ENCODE measurements at places on chromosomes 11 and 22.

DNA sequence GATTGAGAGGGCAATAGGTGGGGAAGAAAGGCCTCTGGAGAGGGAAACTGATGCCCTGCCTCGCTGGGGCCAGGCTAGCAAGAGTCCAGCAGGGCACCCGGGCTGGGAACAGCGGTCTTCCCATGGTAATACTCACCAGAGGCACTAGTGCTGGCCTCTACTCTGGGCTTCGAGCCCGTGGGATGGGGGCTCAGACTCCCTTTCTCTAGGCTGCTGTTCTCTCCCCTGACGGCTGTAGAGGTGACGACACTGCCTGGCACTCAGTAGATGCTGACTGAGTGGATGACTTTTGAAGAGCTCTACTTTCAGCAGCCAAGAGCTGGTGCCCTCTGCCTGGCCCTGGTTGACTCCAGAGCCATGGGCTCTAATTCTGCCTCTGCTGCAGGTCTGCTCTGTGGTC is 818 bp upstream of the C1QTNF4 start:
- DNase-seq, result no peak

- no peak for DNase-seq
These were observed 1.8 kb upstream of the OR5B21 start for GRCh38 chr11:58509748-58510147.

- no peak for DNase-seq
These were observed 728 bp downstream of the RPL3 start for GRCh38 chr22:39318507-39319283.

- DNase-seq, result no peak
These were observed at the start of gene FXYD2 for GRCh38 chr11:117824571-117825537. Gene FXYD2 (minus strand): TSS chr11:117824744. CDS start chr11:117824678, 66 bp downstream.

DNA sequence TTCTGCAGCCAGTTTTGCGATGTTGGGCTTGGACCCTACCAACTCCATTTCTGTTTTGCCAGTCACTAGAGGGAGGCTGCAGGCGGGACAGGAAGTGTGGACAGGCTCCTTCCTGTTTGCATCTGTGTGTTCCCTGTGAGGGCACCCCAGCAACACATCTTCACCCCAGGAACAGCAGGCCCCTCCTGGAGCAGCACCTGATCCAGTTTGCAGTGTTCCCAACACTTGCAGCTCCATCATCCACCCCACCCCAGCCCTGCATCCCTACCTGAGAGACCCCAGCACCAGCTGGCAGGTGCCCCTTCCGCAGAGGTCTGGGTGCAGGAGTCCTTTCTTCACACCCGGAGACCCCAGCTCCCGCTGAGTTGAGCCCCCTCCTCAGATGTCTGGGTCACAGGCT is 7.4 kb upstream of the VSIG10L2 start:
- no peak for DNase-seq

GRCh38 chr11:119377112-119377901 is 4.2 kb downstream of the USP2 start:
- no peak for DNase-seq

GRCh38 chr11:61294717-61295595 is at the start of gene VWCE:
Gene VWCE (minus strand): TSS chr11:61295316. CDS start chr11:61295037, 279 bp downstream.
- peak; percentile 68 for DNase-seq

DNA sequence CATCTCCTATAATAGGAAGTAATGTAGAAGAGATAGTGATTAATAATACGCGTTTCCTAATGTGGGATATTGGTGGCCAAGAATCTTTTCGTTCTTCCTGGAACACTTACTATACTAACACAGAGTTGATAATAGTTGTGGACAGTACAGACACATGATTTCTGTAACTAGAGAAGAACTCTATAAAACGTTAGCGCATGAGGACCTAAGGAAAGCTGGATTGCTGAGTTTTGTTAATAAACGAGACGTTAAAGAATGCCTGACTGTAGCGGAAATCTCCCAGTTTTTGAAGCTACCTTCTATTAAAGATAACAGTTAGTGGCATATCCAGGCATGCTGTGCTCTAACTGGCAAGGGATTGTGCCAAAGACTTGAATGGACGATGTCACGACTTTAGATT is 83.3 kb downstream of the GGT1 start:
- DNase-seq, result no peak

GRCh38 chr11:3175194-3175593 is 10.1 kb upstream of the OSBPL5 start:
- no peak for DNase-seq

GRCh38 chr11:131033151-131033651 is 116.9 kb upstream of the SNX19 start:
- DNase-seq, result no peak

GRCh38 chr11:45185228-45185729 is 38.8 kb downstream of the PRDM11 start:
- no peak for DNase-seq

- no peak for DNase-seq
These were observed 1123.4 kb upstream of the RAG2 start for GRCh38 chr11:37721485-37721884.

- peak; percentile 21 for DNase-seq
These were observed 921 bp downstream of the TESMIN start for GRCh38 chr11:68750195-68751003.

DNA sequence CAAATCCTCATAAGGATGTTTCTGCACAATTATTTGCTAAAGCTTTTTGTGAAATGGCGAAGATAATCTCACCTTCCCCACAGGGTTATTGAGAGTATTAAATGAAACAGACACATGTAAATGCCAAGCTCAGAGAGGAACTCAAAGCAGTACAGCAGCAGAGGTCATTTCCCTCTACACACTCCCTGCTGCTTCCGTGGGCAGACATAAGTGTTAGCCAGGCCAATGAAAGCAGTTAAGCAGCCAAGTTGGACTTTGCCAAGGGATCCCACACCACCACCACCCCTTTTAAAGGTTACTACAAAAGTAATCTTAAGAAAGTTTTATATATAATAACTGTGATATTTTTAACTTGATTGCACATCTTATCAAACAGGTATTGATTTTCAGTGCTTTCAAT is 4.0 kb upstream of the FAM111A start:
- no peak for DNase-seq

DNA sequence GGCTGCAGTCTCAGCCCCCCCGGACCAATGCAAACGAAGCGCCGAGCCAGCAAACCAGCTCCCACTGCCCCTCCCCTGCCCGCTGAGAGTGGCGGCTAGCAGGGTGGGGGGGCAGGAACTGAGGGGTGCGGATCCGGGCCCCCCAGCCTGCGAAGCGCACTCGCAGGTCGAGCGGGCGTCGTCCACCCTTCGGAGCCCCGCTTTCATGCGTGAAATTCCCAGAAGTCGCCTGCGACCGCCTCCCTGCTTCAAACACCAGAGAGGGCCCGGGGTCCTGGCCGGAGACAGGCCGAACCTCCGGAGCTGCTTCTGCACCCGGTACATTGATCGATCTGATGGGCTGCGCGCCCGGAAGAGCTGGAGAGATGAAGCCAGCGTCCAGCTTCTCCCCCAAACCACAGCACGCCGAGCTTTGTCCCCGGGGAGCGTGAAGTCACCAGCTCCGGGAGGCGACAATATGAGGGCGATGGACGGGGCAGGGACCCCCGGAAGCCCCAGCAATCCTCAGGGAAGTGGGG is 646 bp upstream of the PATZ1 start:
- peak; percentile 44 for DNase-seq

GRCh38 chr11:78030429-78031325 is 7.6 kb upstream of the KCTD14 start:
- DNase-seq, result no peak

DNA sequence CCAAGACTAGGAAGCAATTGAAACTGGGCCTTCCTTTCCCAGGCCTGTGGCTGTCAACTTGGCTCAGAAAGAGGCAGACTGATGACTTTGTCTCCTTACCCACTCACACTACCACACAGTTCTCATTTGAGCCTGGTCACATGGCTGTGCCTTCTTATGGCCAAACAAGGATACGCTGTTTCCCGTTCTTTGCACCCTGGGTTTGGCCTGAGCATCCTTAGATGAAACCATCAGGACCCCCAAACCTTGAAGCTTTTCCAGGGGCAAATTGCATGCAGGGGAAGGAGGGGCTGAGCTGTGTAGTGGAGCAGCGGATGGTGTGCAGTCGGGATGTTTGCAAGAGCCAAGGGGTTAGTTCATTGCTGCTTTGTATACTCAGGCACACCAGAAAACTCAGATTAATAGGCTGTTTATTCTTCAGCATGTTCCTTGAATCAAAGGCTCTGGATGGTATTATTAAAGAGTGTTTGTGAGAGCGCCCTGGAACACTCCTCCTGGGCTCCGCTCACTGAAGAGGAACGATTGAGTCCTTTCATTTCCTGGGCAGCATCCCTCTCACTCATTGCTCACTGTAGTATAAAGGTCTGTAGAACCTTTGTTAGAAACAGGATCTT is 69.8 kb downstream of the ARFGAP2 start:
- DNase-seq, result no peak

DNA sequence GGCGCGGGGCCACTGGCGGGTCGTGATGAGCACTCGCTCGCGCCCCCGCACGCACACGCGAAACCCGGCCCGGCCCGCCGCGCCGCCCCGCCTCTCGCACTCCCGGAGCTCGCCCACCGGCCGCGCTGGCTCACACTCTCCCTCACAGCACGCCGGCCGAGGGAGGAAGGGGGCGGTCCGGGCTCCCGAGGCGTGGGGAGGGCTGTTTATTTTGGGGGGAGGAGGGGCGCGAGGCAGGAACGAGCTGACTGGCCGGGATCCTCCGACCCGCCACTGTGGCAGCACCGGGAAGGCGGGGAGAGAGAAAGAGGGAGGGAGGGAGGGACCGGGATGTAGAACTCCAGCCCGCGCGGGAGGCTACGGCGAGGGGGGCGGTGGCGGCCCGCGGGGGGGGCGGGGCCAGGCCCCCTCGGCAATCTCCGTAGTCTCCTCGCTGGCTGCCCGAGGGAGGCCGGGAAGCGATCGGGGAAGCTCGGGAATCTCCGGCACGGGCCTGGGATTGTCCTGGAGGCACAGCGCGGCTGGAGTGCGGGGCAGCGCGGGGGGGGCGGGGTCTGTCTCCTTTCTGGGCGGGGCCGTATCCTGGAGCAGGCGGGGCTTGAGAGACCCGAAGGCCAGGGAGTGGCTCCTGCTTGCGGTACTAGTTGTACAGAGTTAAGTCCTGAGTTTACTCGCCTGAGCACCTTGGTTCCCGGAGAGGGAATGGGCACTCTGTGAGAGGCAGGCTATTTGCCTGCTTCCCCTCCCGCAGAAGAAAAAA is at the start of gene RBFOX2:
Gene RBFOX2 (minus strand): TSS at position 179 of the 760 bp plus-strand sequence. CDS start 399 bp downstream, outside the sequence.
- DNase-seq, result peak; percentile 39

- peak; percentile 58 for DNase-seq
These were observed 40.5 kb upstream of the RIC3 start for GRCh38 chr11:8209208-8209807.

GRCh38 chr22:38201711-38202436 is at the start of gene MAFF:
Gene MAFF (plus strand): TSS chr22:38201994. CDS start chr22:38213854, 11,860 bp downstream.
- peak; percentile 72 for DNase-seq

- no peak for DNase-seq
These were observed 54.5 kb upstream of the FBXO3 start for GRCh38 chr11:33828604-33829429.

DNA sequence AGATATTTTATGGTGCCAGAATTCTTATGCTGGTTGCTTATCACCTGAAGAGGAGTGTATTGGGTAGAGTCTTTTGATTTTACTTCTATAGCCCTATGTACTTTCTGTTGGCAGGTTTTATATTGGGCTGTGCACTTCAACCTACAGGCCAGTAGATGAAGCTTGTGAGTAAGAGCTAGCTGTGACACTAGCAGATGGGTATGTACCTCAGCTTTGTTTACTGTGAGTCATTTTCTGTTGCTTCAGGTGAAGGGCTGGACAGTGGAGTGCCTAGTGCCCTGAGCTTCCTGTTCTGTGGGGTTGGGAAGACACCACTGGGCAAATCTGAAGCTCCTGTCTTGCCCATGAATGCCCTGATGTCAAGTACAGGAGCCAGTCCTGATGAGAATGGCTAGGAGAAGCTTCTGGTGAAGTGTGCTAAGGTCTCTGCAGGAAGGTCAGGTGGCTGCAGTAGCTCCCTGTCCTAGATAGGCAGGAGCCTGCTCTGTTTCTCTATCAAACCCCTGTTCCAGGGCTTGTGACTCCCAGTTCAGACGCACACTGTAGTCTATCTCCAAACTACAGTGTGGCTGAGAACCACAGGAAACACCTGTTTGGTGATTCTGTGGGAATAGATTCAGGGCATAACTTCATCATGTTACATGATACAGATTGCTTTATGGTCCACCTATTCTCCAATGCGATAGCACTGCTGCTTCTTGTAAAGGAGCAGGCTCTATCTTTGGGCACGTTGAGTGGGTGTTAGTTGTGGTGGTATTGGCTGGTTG is 755.7 kb downstream of the KCNA4 start:
- DNase-seq, result no peak

DNA sequence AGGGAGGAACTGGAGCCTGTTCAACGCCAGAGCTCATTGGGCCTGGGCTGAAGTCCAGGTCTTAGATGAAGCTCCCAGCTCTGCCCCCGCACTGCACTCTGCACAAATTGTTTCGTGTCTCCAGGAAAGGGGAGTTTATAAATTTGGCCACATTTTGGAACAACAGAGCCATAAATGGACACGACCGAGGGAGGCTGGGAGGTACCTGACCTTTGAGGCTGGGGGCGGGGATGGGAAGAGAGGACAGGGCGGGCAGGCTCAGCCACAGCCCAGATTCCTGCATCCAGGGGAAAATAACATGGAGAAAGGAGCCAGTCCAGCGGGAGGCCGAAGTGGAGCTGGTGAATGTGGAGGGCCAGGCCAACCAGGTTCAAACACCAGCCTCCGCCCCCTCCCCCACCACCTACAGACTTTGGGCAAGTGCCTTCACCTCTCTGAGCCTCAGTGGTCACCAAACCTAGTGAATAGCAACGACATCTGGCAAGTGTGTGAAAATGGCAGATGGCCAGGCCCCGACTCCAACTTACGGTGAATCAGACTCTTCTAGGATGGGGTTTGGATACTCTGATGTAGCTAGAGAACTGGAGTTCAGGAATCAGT is 36.8 kb upstream of the SMTN start:
- DNase-seq, result no peak

DNA sequence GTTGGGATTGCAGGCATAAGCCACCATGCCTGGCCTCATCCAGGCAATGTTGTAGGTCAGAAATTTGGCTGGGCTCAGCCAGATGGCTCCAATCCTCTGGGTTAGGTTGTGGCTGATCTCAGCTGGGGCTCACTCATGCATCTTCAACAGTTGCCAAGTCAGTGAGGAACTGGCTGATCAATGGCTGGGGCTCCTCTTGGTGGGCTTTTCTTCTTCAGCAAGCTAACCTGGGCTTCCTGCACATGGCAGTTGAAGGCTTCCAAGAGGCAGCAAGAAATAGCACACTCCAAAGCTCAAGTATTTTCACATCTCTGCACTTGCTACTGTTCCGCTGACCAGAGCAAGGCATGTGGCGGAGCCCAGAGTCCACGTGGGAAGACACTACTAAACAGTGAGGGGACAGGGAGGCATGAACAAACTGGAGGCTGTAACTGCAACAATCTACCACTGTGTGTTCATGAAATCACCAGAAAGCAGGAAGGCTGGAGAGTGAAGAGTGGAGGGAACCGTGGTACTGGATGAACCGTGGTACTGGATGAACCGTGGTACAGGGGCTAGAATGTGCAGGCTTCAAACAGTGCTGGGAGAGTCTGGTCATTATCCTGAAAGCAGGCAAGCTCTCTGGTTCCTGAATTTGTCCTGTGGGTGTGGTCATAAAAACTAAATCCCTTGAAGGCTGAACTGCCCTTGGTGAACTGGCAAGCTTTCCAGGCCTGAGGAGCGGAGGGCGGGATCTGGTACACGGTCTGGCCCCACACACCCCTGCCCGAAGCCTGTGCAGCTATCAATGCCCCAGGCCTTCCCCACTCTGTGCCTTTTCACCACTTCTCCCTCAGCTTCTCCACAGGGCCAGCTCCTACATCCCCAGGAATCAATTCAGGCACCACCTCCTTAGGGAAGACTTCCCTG is 20.2 kb downstream of the CHST1 start:
- no peak for DNase-seq
